Muscle of leg (tissue), 16 donors: ENCODE measurements at places on chromosomes 3 and 15.

- DNase-seq: no peak
Measured at GRCh38 chr15:97200161-97200560, 760.3 kb upstream of the ARRDC4 start.

DNA sequence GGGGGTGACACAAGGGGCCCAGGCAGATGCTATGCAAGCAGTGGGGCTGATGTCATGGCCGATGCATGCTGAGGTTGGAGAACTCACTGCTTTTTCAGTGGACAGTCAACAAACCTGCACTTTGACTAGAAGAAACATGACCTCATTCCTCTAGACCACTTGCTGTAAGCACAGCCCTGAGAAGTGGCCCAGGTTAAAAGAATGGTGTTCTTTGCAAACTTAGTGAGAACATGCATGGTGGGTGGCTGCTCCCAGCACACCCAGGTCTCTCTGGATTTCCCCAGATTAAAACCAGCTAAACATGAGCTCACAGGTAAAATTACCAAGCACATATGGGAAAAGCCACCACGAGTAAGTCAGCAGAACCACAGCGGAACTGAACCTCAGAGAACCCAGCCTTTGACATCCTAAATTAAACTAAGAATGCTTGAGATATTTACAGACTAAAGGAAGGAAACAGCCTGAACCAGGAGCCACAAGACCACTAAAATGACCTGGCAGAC is 15.5 kb downstream of the DLEC1 start:
- no peak for DNase-seq

DNA sequence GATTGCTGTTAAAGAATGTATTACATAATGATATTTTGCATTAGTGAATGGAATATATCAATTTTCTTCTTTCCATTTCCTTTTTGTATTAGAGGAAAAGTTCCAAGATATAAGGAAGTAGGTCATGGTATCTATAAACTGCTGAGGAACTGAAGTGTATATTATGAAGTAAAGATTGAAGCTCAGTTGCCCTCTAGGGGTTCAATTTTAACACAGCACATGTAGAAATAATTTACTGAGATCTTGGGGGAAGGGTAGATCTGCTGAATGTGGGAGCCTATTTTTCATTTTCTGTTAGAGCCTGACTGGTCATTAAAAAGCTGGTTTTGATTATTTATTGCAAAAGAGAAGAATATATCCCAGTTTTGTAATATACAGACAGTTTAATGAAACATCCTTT is 45.2 kb downstream of the CMC1 start:
- peak; percentile 74 for DNase-seq

DNA sequence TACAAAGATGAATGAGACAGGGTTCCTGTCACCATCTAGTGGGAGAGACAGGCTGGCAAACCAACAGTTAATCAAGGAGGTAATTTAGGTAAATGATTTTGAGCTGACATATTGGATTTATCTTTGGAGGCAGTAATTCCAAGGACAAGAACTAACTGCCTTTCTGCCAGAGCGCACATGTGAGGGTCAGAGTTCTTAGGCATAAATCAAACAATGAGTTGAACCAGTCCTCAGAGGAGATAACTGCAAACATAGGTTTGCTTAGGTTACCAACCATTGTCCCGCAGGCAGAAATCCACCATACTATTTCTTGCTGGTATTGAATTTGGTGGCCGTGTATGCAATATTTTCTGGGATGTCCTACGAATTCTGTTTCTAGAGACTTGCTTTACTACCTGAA is 14.2 kb upstream of the PPP1R2 start:
- DNase-seq: no peak

- no peak for DNase-seq
Measured at GRCh38 chr3:42526616-42527367, 24.3 kb downstream of the VIPR1 start.

- DNase-seq: no peak
Measured at GRCh38 chr3:155208183-155208800, 85.2 kb downstream of the STRIT1 start.

DNA sequence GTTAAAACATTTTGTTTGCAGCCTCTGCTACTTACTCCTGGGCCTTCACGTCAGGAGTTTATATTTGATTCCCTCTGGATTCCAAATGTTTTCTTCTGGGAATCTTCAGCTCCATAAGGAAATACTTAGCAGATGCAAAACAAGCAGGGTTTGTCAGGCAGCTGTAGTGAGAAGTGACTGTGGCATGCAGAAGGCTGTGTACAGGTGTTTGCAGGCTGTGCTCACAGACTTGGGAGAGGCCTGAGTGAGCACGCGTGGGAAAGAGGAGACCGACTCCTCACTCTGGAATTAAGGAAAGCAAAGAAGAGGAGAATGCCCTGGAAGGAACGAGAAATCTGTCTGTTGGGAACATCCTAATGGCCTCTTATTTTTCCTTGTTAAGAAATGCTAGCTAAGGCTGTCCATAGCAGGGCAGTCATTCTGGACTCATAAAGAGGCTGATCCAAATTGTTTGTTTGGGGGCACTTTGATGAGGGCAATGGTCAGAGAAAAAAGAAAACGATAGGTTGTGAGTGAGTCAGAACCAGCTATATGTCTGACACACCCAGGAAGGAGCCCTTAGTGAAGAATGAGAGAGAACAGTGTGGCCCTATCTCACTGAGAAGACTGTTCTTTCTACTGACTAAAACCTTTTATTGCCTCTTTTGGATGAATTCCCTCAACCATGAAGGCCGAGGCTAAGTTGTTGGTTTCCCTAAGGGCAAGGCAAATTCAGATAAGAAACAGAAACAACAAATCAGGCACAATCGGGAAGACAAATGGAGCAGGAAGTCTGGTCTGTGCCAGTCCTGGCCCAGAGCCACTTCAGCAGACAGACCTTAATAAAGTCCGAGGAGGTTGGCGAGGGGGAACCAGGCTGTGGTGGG is 82.6 kb downstream of the TGFBR2 start:
- DNase-seq: peak; percentile 38

GRCh38 chr3:9130345-9131305 is 118.8 kb downstream of the SRGAP3 start:
- peak; percentile 49 for DNase-seq

- no peak for DNase-seq
Measured at GRCh38 chr15:31077181-31077580, 24.3 kb downstream of the TRPM1 start.

GRCh38 chr3:155495387-155495786 is 201.9 kb upstream of the STRIT1 start:
- no peak for DNase-seq
